ENCODE measurements at places on chromosomes 7 and 10. TPM values are rescaled to one million over a fixed set of nuclear protein-coding genes. Genes with fewer than 3 reads are reported as not detected.

The POLR2J gene
- 96.9 TPM for total RNA-seq

- DNase-seq, result no peak
Observed at GRCh38 chr7:147418966-147419365, 1171.6 kb upstream of the C7orf33 start.

- peak; percentile 32 for DNase-seq
Observed at GRCh38 chr10:124539935-124540641, 78.5 kb downstream of the LHPP start.

DNA sequence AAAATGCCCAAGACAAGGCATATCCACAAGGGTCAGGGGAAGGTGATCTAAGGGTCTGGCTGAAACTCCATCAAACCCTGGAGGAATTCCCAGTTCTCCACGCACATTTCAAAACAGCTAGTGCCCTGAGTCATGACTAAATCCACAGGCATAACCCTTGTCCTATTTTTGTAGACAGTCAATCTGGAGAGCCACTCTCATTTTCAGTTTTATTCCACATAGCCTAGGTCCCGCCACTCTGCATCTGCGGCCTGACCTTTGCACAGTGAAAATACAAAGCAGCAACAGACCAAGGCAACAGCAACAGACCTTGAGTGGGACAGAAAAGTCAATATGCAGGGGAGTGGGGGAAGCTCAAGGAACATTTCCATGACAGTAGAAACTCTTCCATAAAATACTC, 201.4 kb upstream of the NPVF start:
- DNase-seq, result no peak

The ATRNL1 gene
- total RNA-seq, result not detected

- DNase-seq, result no peak
Observed at GRCh38 chr10:85967594-85967993, 399.0 kb downstream of the GRID1 start.

GRCh38 chr7:53437336-53437735, 401.9 kb downstream of the POM121L12 start:
- no peak for DNase-seq

DNA sequence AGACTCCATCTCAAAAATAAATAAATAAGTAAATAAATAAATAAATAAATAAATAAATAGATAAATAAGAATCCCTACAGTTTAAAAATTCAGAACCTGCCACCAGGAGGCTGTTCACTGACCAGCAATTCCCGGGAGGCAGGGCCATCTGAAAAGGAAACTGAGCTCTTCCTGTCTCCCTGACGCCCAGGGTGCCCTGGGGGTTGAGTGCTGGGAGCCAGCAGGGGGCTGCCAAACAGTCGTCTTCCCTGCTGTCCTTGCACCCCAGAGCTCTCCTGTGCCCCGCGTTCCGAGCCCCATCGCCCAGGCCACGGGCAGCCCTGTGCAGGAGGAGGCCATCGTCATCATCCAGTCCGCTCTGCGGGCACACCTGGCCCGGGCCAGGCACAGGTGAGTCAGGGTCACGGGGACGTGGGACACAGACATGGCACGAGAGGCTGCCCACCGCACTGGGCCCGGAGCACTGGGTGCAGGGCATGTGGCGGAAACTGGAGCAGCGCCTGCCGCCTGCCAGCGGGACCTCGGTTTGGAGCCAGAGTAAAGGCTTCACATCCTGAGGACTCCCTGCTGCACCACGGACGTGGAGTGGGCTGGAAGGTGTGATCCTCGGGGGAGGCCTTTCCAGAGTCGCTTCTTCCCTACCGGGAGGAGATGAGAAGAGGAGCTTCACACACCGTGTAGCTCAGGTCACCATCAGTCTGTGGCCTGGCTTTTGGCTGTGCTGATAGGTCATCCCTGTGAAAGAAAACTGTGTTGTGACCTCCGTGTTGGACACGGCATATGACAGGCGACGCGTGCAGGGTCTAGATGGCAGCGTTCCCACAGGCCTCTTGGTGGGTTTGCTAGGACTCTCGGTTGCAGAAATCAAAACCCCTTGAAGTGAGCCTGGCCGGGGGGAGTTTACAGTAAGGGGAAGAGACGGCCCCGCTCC, 25.9 kb upstream of the TTYH3 start:
- DNase-seq, result no peak

- DNase-seq, result no peak
Observed at GRCh38 chr10:49397036-49397999, 1.4 kb upstream of the DRGX start.

GRCh38 chr7:64870656-64871055, 32.4 kb upstream of the ZNF273 start:
- DNase-seq, result no peak

DNA sequence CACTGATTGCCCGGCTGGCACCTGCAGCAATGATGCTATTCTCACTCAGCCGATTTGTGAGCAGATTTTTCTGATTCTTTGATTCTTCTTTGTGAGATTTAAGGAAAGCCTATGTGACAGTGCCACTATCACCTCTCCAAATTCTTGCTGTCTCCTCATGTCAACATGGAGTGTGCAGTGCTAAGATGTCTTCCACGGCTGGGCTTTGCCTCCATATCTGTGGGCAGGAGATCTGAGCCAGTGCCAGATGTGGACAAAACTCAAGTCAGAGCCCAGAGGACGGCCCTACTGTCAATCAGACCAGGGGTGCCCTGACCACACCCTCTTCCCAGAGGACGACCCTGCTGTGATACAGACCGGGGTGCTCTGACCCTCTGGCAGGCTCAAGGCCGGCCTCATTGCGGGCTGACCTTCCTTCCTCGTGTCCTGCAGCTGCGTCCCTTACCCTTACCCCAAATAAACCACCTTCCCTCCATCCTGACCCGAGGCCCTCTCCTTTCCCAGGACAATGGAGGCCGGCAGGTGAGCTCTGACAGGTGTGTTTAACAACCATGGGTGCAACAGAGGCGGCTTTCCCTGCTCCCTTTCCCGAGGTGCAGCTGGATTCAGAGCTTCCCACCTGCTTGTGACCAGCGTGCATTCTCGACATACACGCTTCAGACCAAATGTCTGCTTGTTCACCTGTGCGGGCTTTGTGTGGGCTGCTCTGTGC, 221.4 kb downstream of the ADARB2 start:
- DNase-seq, result no peak

The NUP205 gene
- total RNA-seq, result 85.5 TPM

The ITPRID1 gene
- 0.05 TPM for total RNA-seq

The DLX5 gene
- not detected for total RNA-seq

GRCh38 chr10:124626759-124627380, 117.3 kb downstream of the FAM53B start:
- peak; percentile 74 for DNase-seq

The SAP25 gene
- 1.5 TPM for total RNA-seq

The FIGNL1 gene
- 15.4 TPM for total RNA-seq

GRCh38 chr10:84429926-84430520, 101.6 kb downstream of the CCSER2 start:
- peak; percentile 83 for DNase-seq

- DNase-seq, result no peak
Observed at GRCh38 chr7:157719008-157719682, 382.3 kb downstream of the DNAJB6 start.

The FAM131B gene
- 17.6 TPM for total RNA-seq

The VWDE gene
- not detected for total RNA-seq

- DNase-seq, result no peak
Observed at GRCh38 chr7:41701068-41701941, 1.6 kb downstream of the INHBA start.

GRCh38 chr7:95594185-95594584, 2.1 kb downstream of the PDK4 start:
- DNase-seq, result no peak

The PDIA4 gene
- total RNA-seq, result 331 TPM

- no peak for DNase-seq
Observed at GRCh38 chr10:115947104-115947503, 325.9 kb downstream of the GFRA1 start.

DNA sequence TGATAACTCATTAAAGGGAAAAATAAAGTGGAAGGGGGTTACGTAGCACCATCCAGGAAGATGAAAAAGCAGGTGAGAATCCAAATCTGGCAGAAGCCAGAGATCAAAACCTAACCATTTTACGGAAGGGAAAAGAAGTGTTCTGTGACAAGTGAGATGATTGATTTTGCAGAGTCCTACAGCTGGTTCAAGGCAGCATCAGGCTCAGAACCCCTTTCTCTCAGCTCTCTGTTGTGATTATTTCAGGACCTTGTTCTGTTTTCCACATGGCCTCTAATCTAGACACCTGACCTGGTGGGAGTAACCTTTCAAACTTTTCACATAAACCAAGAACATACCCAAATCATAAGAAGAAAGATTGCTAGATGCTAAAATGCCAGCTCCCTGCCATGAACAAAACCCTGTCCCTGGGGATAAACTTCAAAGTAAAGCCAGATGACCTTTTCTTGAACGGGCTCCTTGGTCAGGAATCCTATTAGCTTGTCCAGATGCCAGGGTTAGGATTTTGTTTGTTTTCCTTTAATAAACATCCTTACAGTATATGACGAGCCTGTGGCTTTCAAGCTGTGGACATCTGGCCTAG, 5.9 kb downstream of the DUSP5 start:
- DNase-seq, result no peak

DNA sequence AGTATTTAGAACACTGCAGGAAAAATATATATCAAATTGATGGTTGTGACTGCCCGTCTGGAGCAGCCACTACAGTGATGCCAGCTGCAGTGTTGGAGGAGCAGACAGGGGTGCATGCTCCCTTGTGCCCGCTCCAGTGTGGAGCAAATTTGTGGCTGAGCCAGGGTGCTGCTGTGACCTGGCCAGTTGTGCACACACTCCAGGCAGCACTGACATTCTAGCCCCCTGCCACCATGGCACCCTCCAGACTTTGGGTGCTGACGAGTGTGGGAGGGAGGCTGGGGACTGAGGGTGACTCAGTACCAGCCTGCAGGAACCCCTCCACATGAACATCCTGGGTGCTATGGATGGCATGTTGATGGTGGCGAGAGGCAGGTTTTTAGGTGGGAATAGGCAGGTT, 160.0 kb upstream of the PCDH15 start:
- DNase-seq, result no peak

GRCh38 chr7:36683695-36684357, 40.5 kb downstream of the AOAH start:
- no peak for DNase-seq

- DNase-seq, result no peak
Observed at GRCh38 chr7:131284702-131285419, 42.8 kb upstream of the MKLN1 start.

DNA sequence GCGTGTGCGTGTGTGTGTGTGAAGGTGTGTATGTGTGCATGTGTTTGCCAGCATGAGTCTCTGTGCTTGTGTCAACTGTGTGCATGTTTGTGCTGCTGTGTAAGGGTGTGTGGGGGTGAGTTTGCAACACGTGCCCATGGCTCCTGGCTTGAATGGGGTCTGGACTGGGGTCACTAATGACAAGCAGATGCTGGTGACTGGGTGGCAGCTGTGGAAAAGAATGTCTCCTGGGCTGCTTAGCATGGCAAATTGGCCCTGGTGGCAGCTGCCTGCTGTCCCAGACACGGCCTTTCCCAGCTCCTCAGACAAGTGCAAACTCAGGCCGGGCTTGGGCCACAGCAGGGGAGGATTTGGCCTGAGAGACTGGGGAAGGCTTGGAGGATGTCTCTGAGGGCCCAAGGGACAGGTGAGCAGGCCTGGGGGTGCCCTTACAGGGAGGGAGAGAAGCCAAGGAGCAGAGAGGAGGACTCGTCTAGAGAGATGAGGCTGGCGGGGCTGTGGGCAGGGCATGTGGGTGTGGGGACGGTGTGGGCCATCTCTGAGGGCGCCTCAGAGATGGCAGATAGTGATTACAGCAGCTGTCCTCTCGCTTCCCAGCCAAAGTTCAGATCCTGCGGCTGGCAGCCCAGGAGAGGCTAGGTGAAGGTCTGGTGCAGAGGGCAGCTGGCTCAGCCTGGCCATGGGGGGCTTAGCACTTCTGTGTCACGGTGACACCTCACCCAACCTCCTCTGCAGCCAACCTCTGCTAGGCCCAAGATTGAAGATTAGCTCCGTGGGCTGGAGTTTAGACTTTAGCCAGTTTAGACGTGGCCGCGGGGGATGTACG, 1.5 kb downstream of the AQP1 start:
- no peak for DNase-seq

DNA sequence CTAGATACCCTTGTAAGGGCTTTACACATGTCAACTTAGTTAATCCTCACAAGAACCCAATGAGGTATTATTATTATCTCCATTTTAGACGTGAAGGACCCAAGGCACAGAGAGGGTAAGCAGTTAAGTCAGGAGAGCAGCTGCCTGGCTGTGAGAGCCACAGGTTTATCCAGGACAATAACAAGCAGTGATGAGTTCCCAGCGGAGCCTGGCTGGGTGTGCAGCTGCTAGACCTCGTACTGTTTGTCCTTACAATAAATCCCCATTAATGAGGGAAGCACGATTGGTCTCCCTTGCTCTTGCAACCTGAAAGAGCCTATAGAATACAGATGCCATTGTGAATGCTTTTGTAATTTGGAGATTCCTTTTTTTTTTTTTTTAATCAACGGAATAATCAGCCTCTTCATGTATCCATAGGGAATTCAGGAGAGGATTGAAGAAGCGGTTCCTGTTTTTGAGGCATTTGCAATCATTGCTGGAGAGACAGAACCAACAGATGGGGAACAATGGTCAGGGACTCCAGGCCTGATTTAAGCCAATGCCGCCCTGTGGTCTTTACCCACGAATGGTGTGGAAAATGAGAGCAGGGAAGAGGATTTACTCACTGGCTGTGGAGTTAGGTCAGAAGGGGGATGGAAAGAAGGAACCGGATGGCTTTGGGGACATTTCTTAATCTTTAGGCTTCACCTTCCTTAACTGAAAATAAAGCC, 12.3 kb upstream of the ASB4 start:
- no peak for DNase-seq

The LBX1 gene
- not detected for total RNA-seq

The CPN1 gene
- total RNA-seq, result not detected

- no peak for DNase-seq
Observed at GRCh38 chr7:84139986-84140729, 54.4 kb downstream of the SEMA3A start.
